Cardiac muscle cell (in vitro differentiated cells and primary cell): ENCODE measurements at places on chromosomes 1 and 21. TPM values are rescaled to one million over a fixed set of nuclear protein-coding genes. Genes with fewer than 3 reads are reported as not detected.

- H3K27me3 ChIP-seq, result no peaks in the 10 kb centered on the region
- peak overlapping the region; percentile 71 for H3K4me3 ChIP-seq
- no peaks in the 10 kb centered on the region for H3K36me3 ChIP-seq
- peaks cover 23% of the 10 kb centered on the region for H3K4me1 ChIP-seq
- H3K27ac ChIP-seq, result no peak overlapping the region
Observed at GRCh38 chr1:1778663-1779319, 521 bp upstream of the NADK start.

Gene TMEM82
- not detected in 2 replicates for polyA plus RNA-seq

DNA sequence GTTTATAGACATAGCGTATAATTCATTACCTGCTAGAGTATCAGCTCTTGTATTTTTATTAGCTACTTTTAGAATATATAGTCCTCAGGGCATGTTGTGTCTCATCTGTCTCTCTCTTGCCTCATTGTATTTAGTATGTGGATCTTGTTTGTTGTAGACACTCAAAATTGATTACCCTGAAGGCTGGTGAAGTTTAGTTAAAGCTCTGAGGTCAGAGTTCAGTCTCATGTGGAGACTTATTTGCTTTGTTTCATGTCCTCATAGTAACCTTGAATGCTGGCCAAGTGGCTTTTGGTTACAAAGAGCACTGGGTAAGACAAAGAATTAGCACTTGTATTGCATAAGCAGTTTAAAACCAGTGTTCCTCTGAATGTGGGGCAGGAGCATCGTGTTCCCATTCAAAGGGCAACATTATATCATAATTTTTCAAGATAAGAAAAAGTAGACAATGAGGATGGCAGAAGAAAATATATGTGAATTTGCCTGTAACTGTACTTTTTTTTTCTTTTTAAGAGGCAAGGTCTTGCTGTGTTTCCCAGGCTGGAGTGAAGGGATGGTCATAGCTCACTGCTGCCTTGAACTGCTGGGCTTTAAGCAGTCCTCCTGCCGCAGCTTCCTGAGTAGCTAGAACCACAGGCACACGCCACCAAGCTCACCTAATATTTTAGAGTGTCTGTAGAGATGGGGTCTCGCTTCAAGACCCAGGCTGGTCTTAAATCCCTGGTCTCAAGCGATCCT lies 17.4 kb downstream of the CNST start:
- no peaks in the 10 kb centered on the region for H3K36me3 ChIP-seq
- H3K27ac ChIP-seq, result peak overlapping the region; percentile 67
- peak; percentile 84 for DNase-seq
- H3K4me3 ChIP-seq, result no peak overlapping the region
- peaks cover 27% of the 10 kb centered on the region for H3K4me1 ChIP-seq

DNA sequence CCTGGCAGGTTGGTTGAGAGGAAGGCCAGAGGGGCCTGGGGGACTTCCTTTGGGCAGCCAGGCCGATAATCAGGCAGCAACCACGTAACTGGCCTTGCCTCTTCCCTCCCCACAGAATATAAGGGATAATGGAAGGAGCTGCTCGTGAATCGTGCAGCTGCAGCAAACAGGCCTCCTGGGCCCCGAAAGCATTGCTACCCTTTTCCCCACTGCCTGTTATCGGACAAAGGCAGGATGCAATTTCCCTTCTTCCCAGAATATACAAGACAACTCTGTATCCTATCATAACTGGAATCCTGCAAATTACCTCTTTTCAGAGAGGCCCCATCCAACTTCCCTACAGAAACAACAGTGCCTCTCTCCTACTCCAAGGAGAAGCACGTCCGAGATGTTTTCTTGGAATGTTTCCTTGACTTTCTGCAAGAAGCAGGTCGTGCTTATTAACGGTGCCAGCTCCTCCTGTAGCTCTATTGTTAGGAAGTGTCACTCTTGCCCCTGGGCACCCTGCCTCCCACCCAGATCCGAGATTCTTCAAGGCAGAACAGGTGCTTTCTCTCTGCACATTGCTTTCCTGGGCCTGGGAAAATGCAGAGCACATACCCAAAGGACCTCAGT lies 106.0 kb upstream of the TIAM1 start:
- H3K4me3 ChIP-seq, result no peak overlapping the region
- DNase-seq, result no peak
- H3K4me1 ChIP-seq, result no peaks in the 10 kb centered on the region
- H3K36me3 ChIP-seq, result no peaks in the 10 kb centered on the region

Gene C1orf210
- polyA plus RNA-seq, result not detected in 2 replicates
